Stimulated activated naive B cell treated with anti-CD40 and anti-IgM and Interleukin-4, amounts not matched to agents 10 μg/mL and 1 μg/mL and 100 μg/mL, for 72 hours (primary cell): ENCODE measurements at places on chromosomes 6 and 20.

DNA sequence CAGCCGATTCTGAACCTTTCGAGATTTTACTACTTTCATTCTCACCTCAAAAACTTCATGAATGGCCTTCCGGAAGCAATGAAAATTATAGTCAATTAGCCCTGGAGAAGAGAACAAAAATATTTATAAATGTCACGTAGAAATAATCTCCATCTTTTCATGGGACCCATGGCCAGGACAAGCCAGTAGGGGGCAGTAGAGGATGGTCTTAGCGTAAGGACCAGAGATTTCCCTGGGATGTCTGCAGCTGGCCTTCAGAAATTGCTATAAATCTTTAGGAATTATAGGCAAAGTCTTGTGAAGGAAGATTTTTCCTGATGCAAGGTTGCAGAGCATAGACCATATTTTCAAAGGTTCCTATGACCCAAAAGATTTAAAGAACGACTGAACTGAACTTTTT lies 15.6 kb upstream of the UBE2J1 start:
- no peaks in the 10 kb centered on the region for H3K27me3 ChIP-seq
- H3K4me1 ChIP-seq = peaks cover 23% of the 10 kb centered on the region
- H3K27ac ChIP-seq = no peak overlapping the region
- no peak for DNase-seq

GRCh38 chr6:31871046-31871659 lies 7.6 kb downstream of the SLC44A4 start:
- peaks cover 11% of the 10 kb centered on the region for H3K27me3 ChIP-seq
- no peak for DNase-seq
- no peaks in the 10 kb centered on the region for H3K4me1 ChIP-seq
- no peak overlapping the region for H3K4me3 ChIP-seq
- no peaks in the 10 kb centered on the region for H3K36me3 ChIP-seq
- peak overlapping the region; percentile 25 for H3K27ac ChIP-seq

- H3K27me3 ChIP-seq = no peaks in the 10 kb centered on the region
- no peak overlapping the region for H3K27ac ChIP-seq
- peaks cover 25% of the 10 kb centered on the region for H3K4me1 ChIP-seq
- H3K4me3 ChIP-seq = no peak overlapping the region
Measured at GRCh38 chr6:137765059-137765458, 102.0 kb upstream of the TNFAIP3 start.

DNA sequence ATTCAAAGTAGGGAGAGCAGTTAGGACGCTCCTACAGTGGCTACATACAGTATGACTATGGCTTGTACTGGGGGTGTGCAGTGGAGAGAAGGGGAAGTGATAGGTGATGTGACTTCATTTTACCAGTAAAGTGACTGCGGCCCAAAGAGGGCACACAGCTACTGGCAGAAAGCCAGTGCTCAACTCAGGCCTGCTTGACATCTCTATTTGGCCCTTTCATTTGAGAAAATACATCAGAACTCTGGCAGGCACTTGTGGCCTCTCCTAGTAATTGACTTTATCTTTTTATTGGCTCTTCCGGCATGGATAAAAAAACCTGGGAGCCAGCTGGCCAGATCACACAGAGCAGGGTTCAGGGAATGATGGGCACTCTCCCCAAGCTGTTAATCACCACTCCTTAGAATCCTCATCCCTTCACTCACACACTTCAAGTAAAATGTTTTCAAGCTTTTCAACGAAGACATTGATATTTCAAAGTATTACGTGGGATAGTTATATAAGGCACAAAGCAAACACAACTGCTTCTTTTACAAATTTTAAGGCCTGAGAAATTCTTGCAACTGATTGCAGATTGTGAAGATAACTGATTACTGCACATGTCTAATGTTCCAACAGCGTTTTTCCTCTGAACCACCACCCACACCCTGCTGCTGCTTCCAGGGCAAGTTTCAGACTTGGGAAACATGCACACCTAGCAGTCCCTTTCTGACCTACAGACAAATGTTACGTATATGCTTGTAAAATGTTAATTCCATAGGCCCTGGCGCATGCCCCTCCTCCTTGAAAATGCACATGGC lies 73.5 kb downstream of the TNFRSF21 start:
- H3K4me3 ChIP-seq = no peak overlapping the region
- H3K36me3 ChIP-seq = peaks cover 3% of the 10 kb centered on the region
- H3K4me1 ChIP-seq = peaks cover 23% of the 10 kb centered on the region
- H3K27ac ChIP-seq = no peak overlapping the region
- no peak for DNase-seq

DNA sequence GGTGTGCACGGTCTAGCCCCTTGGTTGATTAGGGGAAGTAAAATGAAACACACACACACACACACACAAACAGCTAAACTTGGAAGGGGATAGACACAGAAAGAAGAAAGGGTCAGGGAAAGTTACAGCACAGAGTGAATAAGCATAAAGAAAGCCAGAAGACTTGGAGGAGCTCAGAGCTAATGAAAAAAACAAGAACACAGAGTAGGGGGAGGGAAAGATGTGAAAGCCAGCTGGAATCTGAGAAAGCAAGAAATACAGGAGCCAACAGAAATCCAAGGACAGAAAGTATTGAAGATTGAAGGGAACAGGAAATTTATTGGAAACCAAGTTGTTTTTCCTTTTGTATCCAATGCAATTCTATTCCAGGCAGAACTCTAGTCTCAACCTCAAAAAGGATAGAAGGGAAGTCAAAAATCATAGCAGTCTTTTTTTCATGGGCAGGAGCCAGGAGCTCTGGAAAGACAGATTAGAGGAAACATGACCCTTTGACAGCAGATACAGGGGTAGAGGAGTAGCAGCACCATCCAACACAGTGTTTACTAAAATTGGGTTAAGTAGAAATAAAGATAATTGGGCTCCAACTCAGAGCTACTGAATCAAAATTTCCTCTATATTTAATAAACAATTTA lies 10.1 kb downstream of the HMGCLL1 start:
- no peak for DNase-seq
- H3K27ac ChIP-seq = no peak overlapping the region
- no peak overlapping the region for H3K4me3 ChIP-seq
- H3K36me3 ChIP-seq = no peaks in the 10 kb centered on the region
- H3K4me1 ChIP-seq = no peaks in the 10 kb centered on the region

GRCh38 chr6:150813319-150813992 lies 52.0 kb upstream of the MTHFD1L start:
- H3K4me3 ChIP-seq = peak overlapping the region; percentile 67
- no peaks in the 10 kb centered on the region for H3K27me3 ChIP-seq
- H3K36me3 ChIP-seq = peaks cover 62% of the 10 kb centered on the region
- peaks cover 35% of the 10 kb centered on the region for H3K4me1 ChIP-seq
- peak overlapping the region; percentile 96 for H3K27ac ChIP-seq
